T-helper 17 cell (primary cell): ENCODE measurements at places on chromosomes 16 and 17.

GRCh38 chr17:80382956-80383355, 32.0 kb upstream of the ENDOV start:
- peaks cover 19% of the 10 kb centered on the region for H3K36me3 ChIP-seq
- no peak for DNase-seq
- no peak overlapping the region for H3K4me3 ChIP-seq
- H3K27ac ChIP-seq = peak overlapping the region; percentile 83
- no peaks in the 10 kb centered on the region for H3K27me3 ChIP-seq

DNA sequence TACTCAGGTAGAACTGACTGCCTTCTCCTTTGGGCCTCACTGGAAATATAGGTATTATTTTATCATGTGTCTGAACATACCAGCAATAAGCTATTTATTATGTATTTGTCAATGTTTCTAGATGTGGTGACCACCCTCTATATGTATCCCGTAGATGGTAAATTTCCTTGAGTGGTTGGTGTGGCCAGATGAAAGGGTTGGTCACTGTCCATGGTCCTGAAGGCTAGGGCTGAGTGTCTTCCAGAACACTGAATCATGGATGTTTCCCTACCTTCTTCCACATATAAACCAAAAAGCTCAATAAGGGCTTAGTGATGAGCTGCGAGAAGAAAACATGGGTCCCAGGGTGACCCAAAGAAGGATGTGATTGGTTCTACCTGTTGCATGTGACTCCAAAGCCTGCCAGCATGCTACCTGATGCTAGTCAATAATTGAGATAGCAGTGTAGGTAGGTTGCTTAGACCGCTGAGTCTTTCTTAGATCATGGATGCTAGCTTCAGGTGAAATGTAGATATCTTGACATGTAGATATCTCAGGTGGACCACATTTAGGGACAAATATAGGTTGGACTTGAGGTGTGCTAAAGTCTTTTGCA, 150.3 kb downstream of the ASIC2 start:
- H3K4me3 ChIP-seq = no peak overlapping the region
- H3K27ac ChIP-seq = no peak overlapping the region

- no peaks in the 10 kb centered on the region for H3K27me3 ChIP-seq
- peaks cover 5% of the 10 kb centered on the region for H3K36me3 ChIP-seq
- no peak for DNase-seq
- H3K27ac ChIP-seq = peak overlapping the region; percentile 75
- no peak overlapping the region for H3K4me3 ChIP-seq
- H3K4me1 ChIP-seq = peaks cover 82% of the 10 kb centered on the region
Observed at GRCh38 chr17:46159686-46160085, 33.5 kb downstream of the KANSL1 start.

GRCh38 chr17:38907930-38908675, 17.3 kb upstream of the LASP1NB start:
- H3K36me3 ChIP-seq = no peaks in the 10 kb centered on the region
- peak overlapping the region; percentile 56 for H3K27ac ChIP-seq
- H3K27me3 ChIP-seq = no peaks in the 10 kb centered on the region
- peaks cover 8% of the 10 kb centered on the region for H3K4me1 ChIP-seq

DNA sequence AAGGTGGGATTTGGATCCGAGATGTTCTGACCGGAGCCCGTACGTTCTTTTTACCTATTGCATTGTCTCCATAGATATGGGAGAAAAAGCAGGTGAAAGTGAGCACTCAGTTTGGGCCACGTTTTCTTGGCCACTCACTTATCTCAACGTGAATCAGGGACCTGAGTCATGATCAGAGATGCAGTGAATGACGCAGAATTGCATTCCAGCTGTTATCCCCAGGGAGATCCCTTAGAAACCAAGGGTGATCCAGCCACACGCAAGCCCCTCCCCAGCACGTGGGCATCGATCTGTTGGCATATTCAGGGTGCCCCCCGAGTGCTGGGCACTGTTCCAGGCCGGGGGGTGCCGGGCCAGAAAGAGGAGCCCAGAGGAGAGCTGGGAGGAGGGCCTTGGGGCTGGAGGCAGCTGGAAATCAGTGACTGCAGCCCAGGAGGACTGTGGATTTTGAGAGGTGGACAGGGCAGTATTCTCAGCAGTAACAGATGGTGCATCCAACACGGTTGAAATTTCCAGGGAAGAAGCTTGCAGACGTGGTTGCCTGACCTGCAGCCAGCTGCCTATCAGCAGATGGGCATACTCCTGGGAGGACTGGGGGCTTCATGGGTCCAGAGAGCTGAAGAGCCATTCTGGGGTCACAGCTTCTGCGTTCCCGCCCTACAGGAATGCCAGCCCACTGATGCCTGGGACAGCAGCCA, 87.2 kb upstream of the CACNG5 start:
- peak overlapping the region; percentile 47 for H3K27ac ChIP-seq
- no peaks in the 10 kb centered on the region for H3K27me3 ChIP-seq

DNA sequence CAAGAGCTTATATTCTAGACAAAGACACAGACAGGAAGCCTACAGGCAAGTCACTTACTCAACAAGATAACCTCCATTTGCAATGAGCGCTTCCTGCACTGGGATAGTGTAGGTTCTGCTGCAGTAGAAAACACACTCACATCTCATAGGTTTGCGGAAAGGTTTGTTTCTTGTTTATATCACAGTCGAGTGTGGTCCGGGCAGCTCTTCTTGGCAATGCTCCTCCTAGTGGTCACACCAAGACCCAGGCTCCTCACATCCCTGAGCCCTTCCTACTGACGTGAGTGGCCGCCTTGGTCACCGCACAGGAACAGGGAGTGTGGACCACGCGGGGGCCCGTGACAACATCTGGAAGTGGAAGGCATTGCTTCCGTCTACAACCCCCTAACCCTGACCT, 48.0 kb upstream of the RBFOX3 start:
- H3K27ac ChIP-seq = no peak overlapping the region
- H3K4me1 ChIP-seq = peaks cover 4% of the 10 kb centered on the region
- peaks cover 2% of the 10 kb centered on the region for H3K36me3 ChIP-seq
- no peak overlapping the region for H3K4me3 ChIP-seq
- DNase-seq = no peak

DNA sequence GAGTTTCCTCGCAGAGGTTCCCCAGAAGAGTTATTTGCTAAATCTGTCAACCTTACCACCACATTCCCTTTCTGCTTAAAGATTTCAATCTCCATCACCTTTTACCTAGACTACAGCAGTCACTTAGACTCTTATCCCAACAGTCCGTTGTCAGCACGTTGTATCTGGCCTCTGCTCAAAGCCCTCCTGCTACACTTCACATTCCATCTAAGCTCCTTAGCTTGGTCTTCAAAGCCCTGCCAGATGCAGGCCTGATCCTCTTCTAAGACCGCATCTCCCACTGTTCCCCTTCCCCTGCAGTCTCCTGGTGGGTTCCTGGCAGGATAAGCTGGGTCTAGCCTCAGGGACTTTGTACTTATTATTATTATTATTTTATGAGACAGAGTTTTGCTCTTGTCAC, 10.3 kb upstream of the SRCAP start:
- H3K36me3 ChIP-seq = no peaks in the 10 kb centered on the region
- DNase-seq = no peak
- H3K4me3 ChIP-seq = no peak overlapping the region
- no peaks in the 10 kb centered on the region for H3K27me3 ChIP-seq

- peaks cover 31% of the 10 kb centered on the region for H3K27me3 ChIP-seq
- no peaks in the 10 kb centered on the region for H3K4me1 ChIP-seq
- DNase-seq = no peak
- H3K27ac ChIP-seq = no peak overlapping the region
- H3K36me3 ChIP-seq = no peaks in the 10 kb centered on the region
Observed at GRCh38 chr17:51904379-51904778, 254.1 kb downstream of the CA10 start.

GRCh38 chr17:49556223-49556943, 19.3 kb upstream of the NXPH3 start:
- peak; percentile 69 for DNase-seq
- H3K4me1 ChIP-seq = peaks cover 8% of the 10 kb centered on the region
- H3K27me3 ChIP-seq = peaks cover 5% of the 10 kb centered on the region
- peaks cover 3% of the 10 kb centered on the region for H3K36me3 ChIP-seq

- H3K27me3 ChIP-seq = peaks cover 37% of the 10 kb centered on the region
- no peak overlapping the region for H3K4me3 ChIP-seq
- peaks cover 4% of the 10 kb centered on the region for H3K36me3 ChIP-seq
Observed at GRCh38 chr17:30920282-30920681, 1.5 kb upstream of the ADAP2 start.

GRCh38 chr16:47643323-47644000, 182.3 kb downstream of the PHKB start:
- no peak overlapping the region for H3K4me3 ChIP-seq
- H3K27ac ChIP-seq = no peak overlapping the region
- DNase-seq = no peak
- peaks cover 5% of the 10 kb centered on the region for H3K36me3 ChIP-seq
- H3K27me3 ChIP-seq = no peaks in the 10 kb centered on the region
- peaks cover 7% of the 10 kb centered on the region for H3K4me1 ChIP-seq

- peaks cover 3% of the 10 kb centered on the region for H3K36me3 ChIP-seq
- H3K4me1 ChIP-seq = no peaks in the 10 kb centered on the region
- no peak overlapping the region for H3K27ac ChIP-seq
- H3K4me3 ChIP-seq = no peak overlapping the region
Observed at GRCh38 chr17:33015716-33016346, 24.2 kb downstream of the SPACA3 start.

GRCh38 chr16:130533-131173, 7.8 kb downstream of the NPRL3 start:
- peaks cover 10% of the 10 kb centered on the region for H3K4me1 ChIP-seq
- no peak for DNase-seq
- H3K27me3 ChIP-seq = no peaks in the 10 kb centered on the region
- H3K27ac ChIP-seq = no peak overlapping the region

DNA sequence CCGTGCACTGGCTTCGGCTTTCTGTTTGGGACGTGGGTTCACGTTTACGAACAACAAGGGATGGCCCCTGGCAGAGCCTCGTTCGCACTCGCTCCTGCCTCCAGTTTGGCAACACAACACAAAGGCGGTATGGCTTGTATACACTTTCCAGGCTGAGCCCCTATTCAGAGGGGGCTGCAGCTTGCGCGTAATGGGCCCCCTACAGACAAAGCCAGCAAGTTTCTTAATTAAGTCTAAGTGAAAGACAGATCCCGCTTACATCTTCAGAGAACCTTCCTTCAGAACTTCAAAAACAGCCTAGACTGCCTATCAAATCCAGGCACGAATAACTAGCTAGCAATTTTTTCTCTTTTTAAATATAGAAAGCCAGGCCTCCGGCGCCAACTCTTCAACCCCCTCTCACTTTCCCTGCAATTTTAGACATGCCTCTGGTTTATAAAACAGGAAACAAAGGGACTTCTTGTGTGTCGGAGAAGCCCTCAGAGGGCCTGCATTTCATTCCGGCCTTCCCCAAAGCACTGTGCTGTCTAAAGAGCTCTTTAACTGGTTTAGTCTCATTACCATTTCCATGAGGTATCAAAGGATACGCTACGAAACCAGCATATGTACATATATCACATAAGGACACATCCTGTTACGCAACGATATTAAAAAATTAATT, 244.9 kb downstream of the STX8 start:
- H3K4me1 ChIP-seq = peaks cover 5% of the 10 kb centered on the region
- DNase-seq = no peak
- peaks cover 4% of the 10 kb centered on the region for H3K36me3 ChIP-seq

GRCh38 chr16:74999219-74999608, 390 bp downstream of the ZNRF1 start:
- H3K27me3 ChIP-seq = no peaks in the 10 kb centered on the region
- peak; percentile 47 for DNase-seq
- H3K4me3 ChIP-seq = peak overlapping the region; percentile 93

- H3K27ac ChIP-seq = peak overlapping the region; percentile 4
- no peak for DNase-seq
- H3K27me3 ChIP-seq = no peaks in the 10 kb centered on the region
- H3K4me3 ChIP-seq = no peak overlapping the region
- no peaks in the 10 kb centered on the region for H3K36me3 ChIP-seq
Observed at GRCh38 chr17:67520916-67521774, 144.1 kb downstream of the PITPNC1 start.

DNA sequence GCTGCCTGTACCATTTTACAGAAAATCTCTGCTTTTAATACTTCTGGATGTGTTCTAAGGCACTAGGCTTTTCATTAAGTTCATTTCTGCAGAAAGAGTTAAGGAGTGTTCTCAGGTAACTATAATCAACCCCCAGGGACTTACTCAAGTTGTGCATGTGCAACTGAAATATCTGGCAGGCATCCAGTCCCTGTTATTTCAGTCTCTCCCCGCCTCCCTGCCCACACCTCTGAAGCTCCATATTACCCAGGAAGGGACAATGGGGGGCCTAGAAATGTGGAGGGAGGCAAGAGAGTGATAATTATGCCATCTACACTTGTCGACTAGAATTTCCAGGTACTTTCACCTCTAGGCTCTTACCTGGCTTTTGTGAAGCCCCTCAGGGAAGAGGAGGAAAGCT, 432.2 kb downstream of the MAF start:
- peaks cover 8% of the 10 kb centered on the region for H3K4me1 ChIP-seq
- no peak overlapping the region for H3K27ac ChIP-seq
- no peak overlapping the region for H3K4me3 ChIP-seq
- no peaks in the 10 kb centered on the region for H3K36me3 ChIP-seq
- no peak for DNase-seq

- H3K4me1 ChIP-seq = peaks cover 29% of the 10 kb centered on the region
- peak; percentile 69 for DNase-seq
- H3K4me3 ChIP-seq = peak overlapping the region; percentile 88
- peak overlapping the region; percentile 84 for H3K27ac ChIP-seq
- H3K36me3 ChIP-seq = no peaks in the 10 kb centered on the region
- no peaks in the 10 kb centered on the region for H3K27me3 ChIP-seq
Observed at GRCh38 chr17:1485423-1486376, 6.8 kb downstream of the MYO1C start.

GRCh38 chr16:48963901-48964615, 317.6 kb downstream of the CBLN1 start:
- DNase-seq = no peak
- no peaks in the 10 kb centered on the region for H3K27me3 ChIP-seq
- H3K4me3 ChIP-seq = no peak overlapping the region
- H3K36me3 ChIP-seq = no peaks in the 10 kb centered on the region
- H3K27ac ChIP-seq = no peak overlapping the region
- no peaks in the 10 kb centered on the region for H3K4me1 ChIP-seq

GRCh38 chr17:29019475-29020181, 13.8 kb upstream of the SEZ6 start:
- H3K4me1 ChIP-seq = peaks cover 10% of the 10 kb centered on the region
- H3K27ac ChIP-seq = no peak overlapping the region
- peaks cover 78% of the 10 kb centered on the region for H3K27me3 ChIP-seq
- no peak for DNase-seq
- peak overlapping the region; percentile 12 for H3K4me3 ChIP-seq

DNA sequence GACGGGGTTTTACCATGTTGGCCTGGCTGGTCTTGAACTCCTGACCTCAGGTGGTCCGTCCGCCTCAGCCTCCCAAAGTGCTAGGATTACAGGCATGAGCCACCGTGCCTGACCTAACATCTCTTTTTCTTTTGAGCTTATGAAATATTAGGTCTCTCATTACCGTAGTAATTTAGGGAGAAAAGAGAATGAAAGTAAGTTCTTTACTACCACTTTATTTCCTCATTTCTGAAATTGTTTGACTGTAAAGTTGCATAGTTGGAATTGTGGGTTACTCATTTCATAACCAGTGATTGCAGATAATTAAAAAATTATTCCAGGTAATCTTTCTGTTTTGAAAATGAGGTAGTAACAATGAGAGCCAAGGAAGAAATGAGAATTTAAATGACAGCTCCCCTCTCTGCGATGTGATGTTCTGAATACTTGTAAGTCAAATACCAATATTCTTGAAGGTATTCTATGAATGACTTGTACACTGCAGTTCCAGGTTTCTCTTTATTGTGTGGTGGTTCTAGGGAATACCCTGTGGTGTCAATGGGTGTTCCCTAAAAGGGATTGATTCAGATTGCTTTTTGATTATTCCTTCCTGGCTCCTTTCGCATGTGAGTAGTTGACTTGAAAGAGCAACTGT, 28.3 kb downstream of the MAP2K4 start:
- H3K36me3 ChIP-seq = no peaks in the 10 kb centered on the region
- no peak overlapping the region for H3K4me3 ChIP-seq
- DNase-seq = no peak
- H3K27ac ChIP-seq = no peak overlapping the region
